ENCODE measurements at places on chromosomes 7 and 10.
A peak's percentile ranks its signal among the peaks of the same experiment; 100 is the strongest.

GRCh38 chr10:81116990-81117389 lies 579.3 kb downstream of the SH2D4B start:
- no peak for DNase-seq

GRCh38 chr7:3042861-3043489 lies 692 bp downstream of the CARD11 start:
- no peak for DNase-seq

- peak; percentile 16 for DNase-seq
These were observed 24.5 kb downstream of the RNF32 start for GRCh38 chr7:156665101-156665500.

- DNase-seq = no peak
These were observed 12.2 kb downstream of the CLRN3 start for GRCh38 chr10:127880557-127880956.

DNA sequence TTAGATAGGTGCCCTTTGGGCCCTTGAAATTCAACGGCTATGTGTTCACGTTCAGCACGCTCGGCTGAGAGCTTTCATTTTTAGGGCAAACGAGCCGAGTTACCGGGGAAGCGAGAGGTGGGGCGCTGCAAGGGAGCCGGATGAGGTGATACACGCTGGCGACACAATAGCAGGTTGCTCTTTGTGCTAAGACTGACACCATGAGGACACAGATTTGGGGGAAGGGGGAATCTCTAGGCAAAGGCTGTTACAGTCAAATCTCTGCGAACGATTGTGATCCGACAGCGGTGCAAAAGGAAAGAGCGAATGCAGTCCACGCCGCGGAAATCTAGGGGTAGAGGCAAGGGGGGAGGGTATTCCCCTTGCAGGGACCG lies 667 bp downstream of the KLLN start:
- no peak for DNase-seq

DNA sequence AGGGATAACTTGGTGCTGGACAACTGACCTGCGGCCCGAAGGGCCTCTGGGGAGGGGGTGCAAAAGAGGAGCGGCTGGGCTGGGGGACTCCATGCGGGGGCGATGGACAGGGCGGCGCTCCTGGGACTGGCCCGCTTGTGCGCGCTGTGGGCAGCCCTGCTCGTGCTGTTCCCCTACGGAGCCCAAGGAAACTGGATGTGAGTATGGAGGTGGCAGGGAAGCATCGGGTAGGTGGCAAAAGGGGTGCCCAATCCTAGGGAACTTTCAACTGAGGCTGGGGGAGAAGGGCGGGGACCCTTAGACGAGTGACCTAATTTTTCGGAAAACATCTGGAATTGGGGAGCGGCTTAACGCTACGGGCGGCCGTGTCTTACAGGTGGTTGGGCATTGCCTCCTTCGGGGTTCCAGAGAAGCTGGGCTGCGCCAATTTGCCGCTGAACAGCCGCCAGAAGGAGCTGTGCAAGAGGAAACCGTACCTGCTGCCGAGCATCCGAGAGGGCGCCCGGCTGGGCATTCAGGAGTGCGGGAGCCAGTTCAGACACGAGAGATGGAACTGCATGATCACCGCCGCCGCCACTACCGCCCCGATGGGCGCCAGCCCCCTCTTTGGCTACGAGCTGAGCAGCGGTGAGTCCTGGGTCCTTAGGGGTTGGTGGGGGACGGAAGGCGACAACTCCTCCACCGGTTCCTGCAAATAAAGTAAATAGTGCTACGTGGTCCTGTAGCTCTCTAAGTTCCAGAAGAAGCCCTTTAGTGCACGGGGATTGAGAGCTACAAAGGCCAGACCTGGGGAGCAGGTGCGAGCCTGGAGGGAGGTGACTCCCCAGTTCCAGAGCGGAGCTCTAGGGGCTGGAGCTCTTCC lies 622 bp downstream of the WNT16 start:
- DNase-seq = no peak

- peak; percentile 59 for DNase-seq
These were observed 610.4 kb downstream of the IPMK start for GRCh38 chr10:57657164-57657765.
